ENCODE measurements at places on chromosomes 1 and 21. TPM values are rescaled to one million over a fixed set of nuclear protein-coding genes. Genes with fewer than 3 reads are reported as not detected.

TAL1 gene
- total RNA-seq = 0.04 TPM

PRELP gene
- 0.07 TPM for total RNA-seq

PGLYRP3 gene
- total RNA-seq = not detected

SPRR2E gene
- total RNA-seq = not detected

TRAF3IP3 gene
- total RNA-seq = not detected

- no peak for DNase-seq
Observed at GRCh38 chr1:2891923-2892448, 90.5 kb upstream of the TTC34 start.

DNA sequence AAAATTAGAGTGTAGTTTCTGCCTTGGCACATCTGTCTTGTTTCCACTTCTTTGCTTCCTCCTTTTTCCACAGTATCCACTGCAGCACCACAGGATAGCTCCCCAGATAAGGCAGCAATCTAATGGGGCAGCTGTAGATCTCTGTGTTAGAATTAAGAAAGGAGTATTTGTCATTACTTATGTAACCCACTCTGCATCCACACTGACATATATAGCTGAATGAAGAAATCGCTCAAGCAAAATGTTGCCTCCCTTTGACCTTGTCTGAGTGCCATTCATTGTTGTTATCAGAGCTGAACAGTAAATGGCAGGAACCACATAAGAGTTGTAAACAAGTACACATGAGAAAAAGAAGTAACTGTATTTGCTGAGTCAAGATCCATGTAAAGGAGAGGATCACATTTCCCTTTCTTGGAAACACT is 45.9 kb upstream of the DPH5 start:
- no peak for DNase-seq

GRCh38 chr1:203985044-203985443 is 87.9 kb upstream of the SOX13 start:
- DNase-seq = peak; percentile 85

GRCh38 chr21:42299324-42300044 is 15.7 kb downstream of the TFF3 start:
- DNase-seq = no peak

- no peak for DNase-seq
Observed at GRCh38 chr1:37544530-37544929, 9.6 kb downstream of the SNIP1 start.

DNA sequence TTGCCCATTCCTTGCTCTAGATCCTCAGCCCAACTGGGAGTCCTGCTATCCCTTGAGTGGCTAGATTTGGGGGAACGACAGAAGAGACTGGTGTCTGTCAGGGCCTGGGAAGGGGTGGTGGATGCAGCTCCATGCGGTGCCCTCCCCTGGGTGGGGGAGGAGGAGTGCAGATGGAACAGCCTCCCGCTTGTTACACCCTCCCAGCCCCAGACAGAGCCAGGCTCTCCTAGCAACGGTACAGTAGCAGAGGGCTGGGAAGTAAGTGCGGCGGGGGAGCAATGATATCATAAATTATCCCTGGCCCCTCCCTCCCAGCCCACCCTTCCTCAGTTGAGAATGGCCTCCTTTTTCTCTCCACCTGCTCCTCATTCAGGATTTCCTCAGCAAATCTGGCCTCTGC is 37.2 kb downstream of the RHBG start:
- DNase-seq = no peak

DNA sequence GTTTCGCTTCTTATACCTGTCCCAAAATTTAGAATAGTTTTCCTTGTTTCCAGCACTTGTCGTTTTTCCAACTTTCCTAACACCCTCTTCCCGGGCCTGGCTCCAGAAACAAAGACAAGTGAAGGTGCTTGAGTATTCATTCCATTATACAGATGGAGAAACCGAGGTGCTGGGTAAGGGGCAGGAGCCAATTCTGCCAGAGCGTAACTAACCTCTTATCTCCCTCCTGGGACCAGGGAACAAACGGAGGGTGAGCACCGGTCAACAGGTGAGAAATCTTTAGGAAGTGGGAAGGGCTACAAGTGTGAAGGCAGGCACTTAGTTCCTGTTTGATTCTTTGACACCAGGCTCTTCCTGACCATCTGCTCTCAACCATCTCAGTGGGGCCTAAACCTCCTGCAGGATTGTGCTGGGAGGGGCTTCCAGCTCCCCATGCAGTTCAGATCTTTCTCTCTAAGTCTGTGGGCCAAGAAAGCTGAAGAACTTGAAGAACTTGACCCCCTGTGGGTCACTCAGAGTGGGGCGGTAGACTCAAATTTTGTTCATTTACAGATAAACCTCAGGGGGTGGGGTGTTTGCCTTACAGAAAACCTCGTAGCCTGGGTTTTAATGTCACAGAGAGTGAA is 8.7 kb downstream of the PLXNA2 start:
- DNase-seq = no peak
